Hippocampal formation (tissue), 2 donors: ENCODE measurements at places on chromosomes 13 and 19.

DNA sequence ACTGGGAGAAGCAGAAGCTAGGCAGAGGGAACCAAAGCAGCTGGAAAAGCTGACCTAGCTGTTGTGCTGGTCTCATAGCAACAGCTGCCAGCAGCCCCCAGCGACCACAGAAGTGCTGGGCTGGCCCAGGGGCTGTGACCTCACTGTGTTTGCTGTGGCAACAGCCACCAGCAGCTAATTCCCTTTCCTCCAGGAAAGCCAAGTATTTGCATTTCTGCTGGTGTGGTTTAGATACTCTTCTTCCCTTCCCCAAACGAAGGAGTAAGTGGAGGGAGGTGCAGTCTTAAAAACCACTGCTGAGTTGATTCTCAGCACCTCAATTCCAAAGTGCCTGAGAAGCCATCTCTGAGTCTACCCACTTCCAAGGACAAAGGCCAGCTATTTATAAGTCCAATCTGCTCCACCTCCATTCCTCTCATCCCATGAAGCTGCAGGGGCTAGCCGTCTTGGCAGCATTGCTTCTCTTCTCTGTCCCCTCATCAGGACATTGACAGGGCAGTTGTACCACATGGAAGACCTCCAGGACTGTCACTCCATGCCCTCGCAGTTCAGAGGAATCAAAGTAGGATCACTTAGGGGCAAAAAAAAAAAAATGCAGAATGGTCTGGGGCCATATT lies 11.5 kb upstream of the CCDC97 start:
- DNase-seq, result peak; percentile 6

DNA sequence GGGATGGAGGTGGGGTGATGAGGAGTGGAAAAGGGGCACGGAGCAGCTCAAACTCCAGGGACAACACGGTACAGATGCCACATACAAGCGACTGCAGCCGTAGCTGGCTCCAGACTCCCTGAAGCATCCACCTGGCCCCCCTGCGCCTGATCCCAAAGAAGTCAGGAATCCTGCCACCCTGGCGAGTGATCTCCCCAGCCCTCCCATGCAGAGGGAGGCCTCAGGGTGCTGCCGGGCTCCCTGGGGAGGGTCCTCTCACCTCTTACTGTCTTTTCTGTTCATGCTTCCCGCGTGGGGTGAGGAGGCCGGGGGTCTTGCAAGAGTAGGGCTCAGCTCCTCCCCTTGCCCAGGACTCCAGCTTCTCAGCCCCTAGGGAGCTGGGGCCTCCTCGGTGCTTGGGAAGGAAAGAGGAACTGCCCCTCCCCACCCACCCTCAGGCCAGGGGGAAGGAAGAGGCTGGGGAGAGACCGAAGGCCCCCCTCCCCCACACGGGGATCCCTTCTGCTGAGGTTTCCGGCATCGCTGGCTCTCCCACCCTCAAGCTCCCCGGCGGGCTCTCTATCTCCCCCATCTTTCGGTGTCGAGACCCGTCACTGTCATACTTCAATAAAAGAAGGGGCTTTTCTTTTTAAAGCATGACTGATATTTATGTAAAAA lies at the start of gene RASGRP4:
Gene RASGRP4 (minus strand): TSS at position 410 of the 657 bp plus-strand sequence. CDS start 128 bp downstream, at position 282.
- no peak for DNase-seq

DNA sequence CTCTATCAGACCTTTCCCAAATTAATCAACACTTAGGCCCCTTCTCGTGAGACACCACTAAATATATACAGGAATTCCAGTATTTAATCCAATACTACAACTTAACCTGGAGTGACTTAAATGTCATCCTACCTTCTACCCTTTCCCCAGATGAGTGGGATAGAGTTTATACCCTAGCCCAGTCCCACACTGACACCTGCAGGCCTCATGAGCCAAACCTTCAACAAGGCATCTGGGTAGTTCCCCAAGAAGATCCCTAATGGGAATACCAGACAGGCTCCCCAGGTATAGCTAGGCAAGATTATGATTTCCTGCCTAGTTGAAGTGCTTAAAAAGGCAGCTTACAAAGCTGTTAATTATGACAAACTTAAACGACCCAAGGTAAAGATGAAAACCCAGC lies 15.9 kb downstream of the ZNF83 start:
- DNase-seq, result no peak

GRCh38 chr19:17424743-17425365 lies 5.0 kb downstream of the MVB12A start:
- no peak for DNase-seq

DNA sequence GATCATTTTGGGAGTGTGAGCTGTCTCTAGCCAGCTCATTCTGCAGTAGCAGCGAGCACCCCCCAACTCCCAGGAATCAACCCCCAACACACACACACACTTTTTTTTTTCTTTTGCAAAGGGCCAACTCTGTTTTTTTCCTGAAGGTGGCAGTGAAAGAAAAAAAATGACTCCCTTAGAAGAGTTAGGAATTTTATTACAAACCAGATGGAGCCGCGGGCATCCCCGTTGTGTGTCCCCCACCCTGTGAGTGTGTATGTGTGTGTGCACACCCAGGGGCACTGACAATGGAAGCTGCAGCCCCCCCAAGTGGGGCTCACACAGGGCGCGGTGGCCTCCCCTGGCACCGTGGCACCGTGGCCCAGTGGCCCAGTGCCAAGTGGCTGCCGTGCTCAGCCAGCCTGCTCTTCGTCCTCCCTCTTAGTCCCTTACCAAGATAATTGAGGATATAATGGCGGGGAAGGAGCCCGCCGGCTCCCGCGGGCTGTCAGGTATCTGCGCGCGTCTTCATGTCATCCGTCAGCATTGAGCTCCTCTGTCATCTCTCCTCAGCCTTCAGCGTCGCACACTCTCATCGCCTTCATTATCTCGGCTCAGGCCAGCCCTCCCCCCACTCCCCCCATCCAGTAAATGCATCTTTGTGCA lies 314.1 kb downstream of the ZNF536 start:
- DNase-seq, result peak; percentile 20

GRCh38 chr19:35314031-35314430 lies 15.0 kb upstream of the CD22 start:
- DNase-seq, result no peak

GRCh38 chr19:32532233-32532632 lies 48.8 kb upstream of the PDCD5 start:
- DNase-seq, result no peak

- no peak for DNase-seq
Observed at GRCh38 chr13:70385852-70386251, 277.6 kb upstream of the KLHL1 start.

DNA sequence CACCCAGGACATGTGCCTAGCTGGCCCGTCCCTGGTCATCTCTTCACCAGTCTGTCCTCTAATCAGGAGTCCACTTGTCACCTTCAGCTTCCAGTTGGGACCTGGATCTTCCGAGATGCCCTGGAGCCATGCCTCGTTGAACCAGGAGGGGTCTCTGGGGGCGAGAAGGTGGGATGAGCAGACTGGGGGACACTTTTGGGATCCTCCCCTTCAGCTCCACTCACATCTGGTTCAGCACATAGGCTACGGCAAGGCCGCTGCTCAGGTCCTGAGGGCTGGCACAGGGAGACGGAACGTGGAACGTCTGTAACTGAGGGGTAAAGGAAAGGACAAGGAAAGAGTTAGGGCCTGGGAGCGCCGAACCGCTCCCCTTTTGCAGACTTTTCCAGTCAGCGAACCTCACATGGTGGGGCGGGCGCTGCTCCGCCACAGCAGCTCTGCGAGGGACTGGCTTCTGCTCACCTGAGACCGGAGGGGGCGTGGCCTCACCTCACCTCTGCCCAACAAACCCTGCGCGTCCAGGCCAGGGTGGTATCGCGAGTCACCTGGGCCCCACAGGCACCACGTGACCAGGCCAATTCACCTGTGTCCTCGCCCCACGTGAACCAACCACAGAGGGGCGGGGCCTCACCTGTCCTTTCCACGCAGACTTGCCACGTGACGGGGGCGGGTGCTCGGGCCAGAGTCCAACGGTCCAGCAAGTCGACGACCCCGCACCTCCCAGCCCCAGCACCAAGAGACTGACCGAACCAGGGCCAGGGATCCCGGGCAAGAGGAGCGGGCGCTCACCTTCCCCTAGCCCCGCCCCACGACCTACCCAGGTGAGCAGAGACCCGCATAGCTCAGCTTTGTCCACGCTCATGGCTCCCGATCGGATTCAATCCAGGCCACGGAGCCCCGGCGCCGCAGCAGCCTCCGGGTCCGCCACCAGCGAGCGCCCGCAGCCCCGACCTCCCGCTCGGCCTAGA lies at the start of gene HOOK2:
Gene HOOK2 (minus strand): TSS at position 965 of the 968 bp plus-strand sequence. CDS start 103 bp downstream, at position 862.
- no peak for DNase-seq

DNA sequence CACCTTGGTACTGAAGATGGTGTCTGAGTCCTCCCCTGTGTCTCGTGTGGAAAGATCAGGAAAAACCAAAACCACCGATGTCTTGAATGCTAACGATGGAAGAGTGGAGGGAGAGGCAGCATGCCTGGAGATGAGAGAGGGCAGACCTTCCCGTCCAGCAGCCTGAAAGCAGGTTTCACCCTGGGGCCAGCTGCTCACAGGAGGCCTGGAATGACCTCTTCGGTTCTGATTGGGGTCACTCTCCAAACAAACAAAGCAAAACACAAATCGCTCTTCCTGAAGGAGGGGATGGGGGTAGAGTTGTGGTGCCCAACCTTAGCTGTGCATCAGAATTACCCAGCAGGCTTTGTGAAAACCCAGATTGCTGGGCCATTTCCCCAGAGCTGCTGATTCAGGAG lies 142.3 kb upstream of the SOX1 start:
- DNase-seq, result no peak

DNA sequence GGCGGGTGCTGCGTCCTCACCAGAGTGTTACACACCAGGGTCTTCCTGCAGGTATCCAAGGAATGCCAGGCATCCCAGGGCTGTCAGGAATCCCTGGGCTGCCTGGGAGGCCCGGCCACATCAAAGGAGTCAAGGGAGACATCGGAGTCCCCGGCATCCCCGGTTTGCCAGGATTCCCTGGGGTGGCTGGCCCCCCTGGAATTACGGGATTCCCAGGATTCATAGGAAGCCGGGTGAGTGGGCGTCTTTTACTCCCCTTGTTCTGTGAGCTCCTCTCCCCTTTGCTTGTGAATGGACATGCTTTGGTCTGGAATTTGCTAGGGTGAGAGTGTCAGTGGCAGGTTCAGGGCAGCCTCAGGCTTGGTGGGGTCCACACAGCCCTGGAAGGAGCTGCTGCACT lies 75.9 kb downstream of the RAB20 start:
- DNase-seq, result no peak

DNA sequence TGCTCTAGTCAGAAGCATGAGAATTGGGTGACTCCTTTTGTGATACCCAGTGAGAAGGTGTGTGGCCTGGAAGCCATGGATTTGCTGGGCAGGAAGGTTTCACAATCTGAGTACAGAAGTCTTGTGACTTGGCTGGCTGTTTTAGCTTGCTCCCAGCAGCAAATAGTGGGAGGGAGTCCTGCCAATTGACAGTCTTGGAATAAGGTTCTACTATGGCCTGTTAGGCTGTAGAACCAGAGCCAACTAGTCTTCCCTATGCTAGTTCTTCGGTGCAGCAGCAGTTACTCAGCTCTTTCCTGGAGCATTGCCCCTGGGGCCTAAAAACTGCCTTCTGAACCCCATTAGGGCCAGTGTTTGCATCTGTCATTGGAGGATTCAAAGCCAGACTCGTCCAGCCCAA lies 1935.4 kb upstream of the PCDH20 start:
- no peak for DNase-seq

GRCh38 chr13:27419328-27419727 lies 5.1 kb upstream of the GTF3A start:
- DNase-seq, result no peak

DNA sequence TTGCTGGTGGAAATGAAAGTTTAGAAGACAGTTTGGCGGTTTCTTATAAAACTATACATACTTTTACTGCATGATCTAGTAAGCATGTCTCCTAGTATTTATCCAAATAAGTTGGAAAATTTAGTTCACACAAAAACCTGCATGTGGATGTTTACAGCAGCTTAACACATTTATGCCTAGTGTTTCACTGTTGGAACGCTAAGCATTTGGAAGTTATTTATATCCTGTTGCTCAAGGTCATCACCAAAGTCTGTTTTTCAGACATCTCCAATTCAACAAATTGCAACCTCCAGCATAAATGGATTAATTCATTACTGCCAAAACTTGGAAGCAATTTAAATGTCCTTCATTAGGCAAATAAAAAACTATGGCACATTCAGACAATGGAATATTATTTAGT lies 461.8 kb downstream of the SUCLA2 start:
- DNase-seq, result no peak

DNA sequence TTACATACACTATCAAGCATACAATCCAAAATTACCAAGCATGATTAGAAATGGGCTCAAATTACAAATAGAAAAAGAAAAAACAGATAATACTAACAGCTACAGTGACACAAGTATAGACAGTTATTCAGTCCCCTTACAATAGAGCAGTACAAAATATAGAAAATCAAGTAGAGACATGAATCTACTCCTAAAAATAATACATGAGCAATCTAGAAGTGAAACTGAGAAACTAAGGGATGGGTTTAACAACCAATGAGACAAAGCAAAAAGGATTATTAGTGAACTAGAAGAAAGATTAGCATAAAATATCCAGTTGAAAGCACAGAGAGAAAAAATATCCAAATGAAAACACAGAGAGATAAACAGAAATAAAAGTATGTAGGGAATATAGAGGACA lies 426.7 kb downstream of the TBC1D4 start:
- no peak for DNase-seq

GRCh38 chr19:57334191-57334590 lies 13.9 kb downstream of the ZNF543 start:
- no peak for DNase-seq

- no peak for DNase-seq
Observed at GRCh38 chr13:73060251-73061160, 1.7 kb downstream of the KLF5 start.

GRCh38 chr19:10835089-10835753 lies 791 bp downstream of the TMED1 start:
- no peak for DNase-seq

- no peak for DNase-seq
Observed at GRCh38 chr13:72383646-72384045, 343.8 kb downstream of the MZT1 start.

DNA sequence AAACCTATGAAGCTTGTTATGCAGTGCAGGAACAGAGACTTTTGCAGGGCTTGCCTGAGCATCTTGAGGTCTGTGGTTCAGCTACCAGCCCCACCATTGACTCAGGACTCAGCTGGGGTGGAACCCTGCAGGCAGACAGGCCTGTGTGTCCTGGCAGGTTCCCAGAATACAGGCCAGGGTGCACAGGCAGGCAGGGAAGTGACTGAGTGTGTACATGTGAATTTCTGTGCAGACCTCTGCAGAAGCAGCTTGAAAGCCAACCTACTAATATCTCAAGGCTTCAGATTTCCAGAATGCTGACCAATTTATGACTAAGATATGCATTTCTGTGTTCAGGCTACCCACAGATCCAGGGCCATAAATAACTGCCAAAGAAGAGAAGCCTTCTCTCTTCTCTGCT lies 254.4 kb downstream of the DLEU7 start:
- no peak for DNase-seq

DNA sequence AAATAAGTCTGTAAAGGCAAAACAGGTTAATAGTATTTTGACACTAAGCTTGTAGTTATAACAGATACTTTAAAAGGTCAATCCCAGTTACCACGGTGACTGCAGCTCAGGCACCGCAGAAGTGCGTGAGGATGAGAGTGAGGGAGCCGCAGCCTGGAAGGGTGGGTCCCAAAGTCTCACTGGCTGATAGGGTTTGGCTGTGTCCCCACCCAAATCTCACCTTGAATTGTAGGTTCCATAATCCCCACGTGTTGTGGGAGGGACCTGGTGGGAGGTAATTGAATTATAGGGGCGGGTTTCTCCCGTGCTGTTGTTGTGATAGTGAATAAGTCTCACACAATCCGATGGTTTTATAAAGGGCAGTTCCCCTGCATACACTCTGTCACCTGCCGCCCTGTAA lies 40.0 kb upstream of the GAS6 start:
- no peak for DNase-seq
